ENCODE measurements at places on chromosomes 2 and 18.

- DNase-seq: no peak
Observed at GRCh38 chr18:66316701-66317100, 287.2 kb downstream of the CDH19 start.

DNA sequence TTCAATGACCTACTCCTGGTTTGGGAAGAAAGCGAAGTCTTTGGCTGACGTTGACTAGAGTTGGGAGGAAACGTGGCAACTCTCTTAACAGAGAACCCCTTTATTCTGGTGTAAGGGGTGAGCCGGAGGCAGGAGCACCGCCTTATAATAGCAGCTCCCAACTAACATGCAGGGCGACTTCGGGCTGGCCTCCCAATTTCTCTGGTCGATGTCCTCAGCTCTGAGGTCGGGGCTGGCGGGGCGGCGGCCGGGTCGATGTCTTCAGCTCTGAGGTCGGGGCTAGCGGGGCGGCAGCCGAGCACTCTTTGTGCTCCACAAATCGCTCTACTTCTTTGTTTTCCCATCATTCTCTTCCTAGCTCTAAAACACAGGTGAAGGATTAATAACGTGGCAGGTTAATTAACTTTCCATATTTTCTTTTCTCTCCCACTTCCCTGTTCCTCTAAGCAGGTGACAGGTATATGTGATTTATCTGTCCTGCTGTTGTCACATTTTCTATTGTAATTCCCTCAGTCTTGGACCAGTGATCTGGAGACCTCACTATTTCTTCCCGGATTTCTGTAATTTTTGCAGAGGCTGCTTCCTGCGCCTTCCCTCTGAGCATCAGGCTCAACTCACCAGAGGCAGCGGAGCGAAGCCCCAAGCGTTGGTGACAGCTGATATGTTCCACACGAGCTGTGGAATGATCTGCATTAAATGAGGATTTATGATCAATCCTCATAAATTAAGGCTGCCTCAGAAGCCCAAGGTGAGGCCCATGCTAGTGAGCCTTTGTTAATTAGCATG lies 64.3 kb downstream of the ACKR3 start:
- no peak for DNase-seq

GRCh38 chr18:47996091-47996541 lies 65.7 kb upstream of the SMAD2 start:
- no peak for DNase-seq

GRCh38 chr2:207630491-207630890 lies 5.3 kb upstream of the METTL21A start:
- no peak for DNase-seq

DNA sequence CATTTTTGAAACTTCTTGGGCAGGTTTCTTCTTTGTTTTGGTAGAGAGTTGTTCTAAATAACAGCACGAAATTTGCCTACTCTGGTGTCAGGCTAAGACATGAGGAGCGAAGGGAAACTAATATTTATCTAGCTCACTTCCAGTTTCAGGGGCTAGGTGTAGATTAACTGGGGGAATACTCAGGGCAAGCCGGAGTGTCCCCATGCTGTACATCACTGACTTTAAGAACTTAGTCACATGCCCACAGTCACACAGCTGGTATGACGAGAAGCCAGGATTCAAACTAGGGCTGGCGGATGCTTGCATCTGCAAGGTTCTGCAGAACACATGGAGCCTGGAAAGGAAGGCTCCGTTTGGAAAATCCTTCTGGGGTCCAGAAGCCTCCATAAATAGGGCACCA lies 133.3 kb downstream of the ALPK2 start:
- no peak for DNase-seq

DNA sequence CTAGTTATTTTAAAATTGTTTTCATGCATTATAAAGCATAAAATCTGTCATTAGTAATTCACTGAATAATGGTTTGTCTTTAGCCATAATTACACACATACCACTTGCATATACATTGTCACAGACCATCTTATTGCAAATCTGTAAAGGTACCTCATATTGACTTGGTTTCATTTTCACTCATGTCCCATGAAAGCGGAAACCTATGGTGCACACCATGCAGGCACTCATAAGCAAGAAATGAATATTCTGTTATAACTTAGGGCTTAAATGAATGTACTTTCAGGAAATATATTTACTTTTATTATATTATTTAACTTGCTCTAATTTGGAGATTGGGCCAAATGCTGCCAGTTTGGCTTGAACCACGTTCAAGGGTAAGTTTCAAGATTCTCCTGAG lies 29.2 kb upstream of the STK17B start:
- DNase-seq: no peak

DNA sequence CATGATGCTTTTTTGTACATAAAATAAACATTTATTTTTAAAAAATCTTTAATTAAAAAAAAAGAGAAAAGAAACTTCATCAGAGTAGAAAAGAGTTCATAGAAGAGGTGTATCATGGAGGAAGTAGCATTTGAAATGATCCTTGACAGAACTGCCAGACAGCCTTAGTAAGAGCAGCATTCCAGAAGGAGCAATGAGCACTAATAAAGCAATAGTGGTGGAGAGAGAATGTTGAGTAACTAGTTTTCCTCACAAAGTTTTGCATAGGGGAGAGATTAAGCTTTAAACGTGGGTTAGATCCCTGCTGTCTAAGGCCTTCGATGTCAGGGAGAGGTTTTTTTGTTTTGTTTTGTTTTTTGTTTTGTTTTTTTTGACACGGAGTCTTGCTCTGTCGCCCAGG lies 29.8 kb upstream of the METTL21A start:
- DNase-seq: no peak

- no peak for DNase-seq
Observed at GRCh38 chr18:59423259-59423658, 64.2 kb upstream of the LMAN1 start.

GRCh38 chr2:157174321-157174720 lies 83.2 kb upstream of the GALNT5 start:
- no peak for DNase-seq

DNA sequence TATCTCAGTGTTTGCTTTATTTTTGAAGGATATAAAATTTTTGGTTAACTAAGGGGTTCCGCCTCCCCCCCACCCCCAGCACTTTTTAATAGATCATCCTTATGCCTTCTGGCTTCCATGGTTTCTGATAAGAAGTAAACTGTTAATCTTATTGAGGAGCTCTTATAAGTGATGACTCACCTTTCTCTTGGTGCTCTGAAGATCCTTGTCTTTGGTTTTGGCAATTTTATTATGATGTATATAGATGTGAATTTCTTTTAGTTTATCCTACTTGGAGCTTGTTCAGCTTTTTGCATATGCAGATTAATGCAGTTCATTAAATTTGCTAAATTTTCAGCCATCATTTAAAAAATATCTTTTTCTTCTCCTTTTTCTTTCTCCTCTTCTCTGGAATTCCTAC lies 91.7 kb upstream of the CTAGE1 start:
- DNase-seq: no peak

GRCh38 chr2:64839844-64840243 lies 149.4 kb upstream of the SLC1A4 start:
- no peak for DNase-seq

GRCh38 chr2:100470898-100471514 lies 724 bp downstream of the NMS start:
- no peak for DNase-seq

GRCh38 chr2:119751706-119752105 lies 8.0 kb upstream of the PTPN4 start:
- no peak for DNase-seq

GRCh38 chr2:173590276-173590861 lies 235.7 kb downstream of the CDCA7 start:
- no peak for DNase-seq

- no peak for DNase-seq
Observed at GRCh38 chr2:203021991-203022390, 7.3 kb downstream of the NBEAL1 start.

DNA sequence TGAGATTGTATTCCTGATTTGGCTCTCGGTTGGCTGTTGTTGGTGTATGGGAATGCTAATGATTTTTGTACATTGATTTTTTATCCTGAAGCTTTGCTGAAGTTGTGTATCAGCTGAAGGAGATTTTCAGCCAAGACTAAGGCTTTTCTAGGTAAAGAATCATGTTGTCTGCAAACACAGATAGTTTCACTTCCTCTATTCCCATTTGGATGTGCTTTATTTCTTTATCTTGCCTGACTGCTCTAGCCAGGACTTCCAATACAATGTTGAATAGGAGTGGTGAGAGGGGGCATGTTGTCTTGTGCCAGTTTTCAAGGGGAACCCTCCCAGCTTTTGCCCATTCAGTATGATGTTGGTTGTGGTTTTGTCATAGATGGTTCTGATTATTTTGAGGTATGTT lies 90.4 kb downstream of the CYP26B1 start:
- no peak for DNase-seq

- DNase-seq: no peak
Observed at GRCh38 chr2:45860136-45861121, 209.0 kb downstream of the PRKCE start.

DNA sequence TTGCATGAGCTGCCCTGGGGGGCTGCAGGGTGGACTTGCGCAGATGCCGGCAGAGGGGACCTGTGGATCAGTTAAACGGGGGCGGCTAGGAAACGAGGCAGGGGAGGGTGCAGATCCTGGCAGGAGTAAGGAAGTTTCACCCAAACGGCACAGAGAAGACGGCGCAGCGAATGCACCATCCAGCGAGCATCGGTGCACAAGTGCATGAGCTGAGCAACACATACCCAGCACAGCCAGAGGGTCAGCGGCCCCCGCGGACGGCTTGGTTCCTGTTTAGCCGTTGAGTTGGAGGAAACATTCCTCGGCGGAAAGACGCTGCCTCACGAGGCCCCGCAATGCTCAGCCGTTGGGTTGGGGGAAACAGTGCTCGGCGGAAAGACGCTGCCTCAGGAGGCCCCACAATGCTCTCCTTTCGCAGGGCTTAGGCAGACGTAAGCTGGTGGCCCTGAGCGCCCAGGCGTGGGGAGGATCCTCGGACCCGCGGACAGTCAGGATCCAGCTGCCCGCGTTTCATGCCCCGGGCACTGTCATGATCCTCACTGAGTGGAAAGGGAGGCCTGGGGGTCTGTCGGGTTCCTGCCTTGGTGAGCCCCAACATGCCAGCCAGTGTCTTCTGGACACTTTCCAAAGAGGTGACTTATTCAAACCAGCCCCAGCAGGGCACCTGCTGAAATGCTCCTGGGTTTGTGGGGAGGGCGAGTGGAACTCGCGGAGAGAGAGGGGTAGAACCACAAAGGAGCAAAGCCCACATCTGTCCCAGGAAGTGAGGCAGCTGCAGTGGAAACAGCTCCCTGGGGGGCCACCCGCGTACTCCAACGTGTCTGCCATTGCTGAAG lies 86.3 kb downstream of the NDUFA10 start:
- no peak for DNase-seq

DNA sequence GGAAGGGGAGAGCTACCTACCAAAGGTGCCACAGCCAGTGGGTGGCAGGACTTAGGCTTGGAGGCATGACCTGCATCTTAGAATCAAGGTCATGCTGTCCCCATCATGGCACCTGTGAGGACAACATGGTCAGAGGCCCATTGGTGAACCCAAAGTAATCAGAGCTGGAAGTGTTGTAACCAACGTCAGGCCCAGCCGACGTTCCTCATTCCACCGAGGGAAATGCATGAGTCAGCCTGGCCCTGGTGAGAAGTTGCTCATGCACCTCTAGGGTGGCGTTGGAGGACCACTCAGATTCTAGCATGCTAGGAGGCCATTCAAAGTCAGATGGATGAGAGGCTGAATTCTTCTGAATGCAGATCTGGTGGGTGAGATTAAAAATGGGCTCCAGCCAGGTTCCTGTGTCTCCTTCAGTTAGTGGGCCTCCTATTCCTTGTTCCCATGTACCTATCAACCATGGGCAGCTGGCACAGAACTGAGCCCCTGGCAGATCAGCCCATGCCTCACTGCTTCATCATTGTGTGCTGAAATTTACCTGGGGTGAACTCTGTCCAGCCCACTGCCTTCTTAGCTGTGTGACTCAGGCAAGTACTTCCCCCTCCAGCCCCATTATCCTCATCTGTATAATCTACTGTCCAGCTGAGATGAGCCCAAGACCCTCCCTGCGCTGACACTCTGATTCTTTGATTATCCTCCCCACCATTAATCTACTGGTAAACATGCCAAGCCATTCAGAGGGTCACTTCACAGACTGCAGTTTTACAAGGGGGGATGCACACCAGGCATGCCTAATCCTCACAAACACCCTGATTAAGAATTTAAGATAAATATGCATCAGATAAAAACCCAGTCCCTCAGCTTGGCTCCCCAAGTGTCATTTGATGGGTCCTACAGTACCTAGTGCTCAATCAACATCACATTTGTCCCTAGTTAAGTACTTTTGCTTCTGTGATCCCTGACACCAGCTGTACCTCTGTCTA lies 14.0 kb downstream of the SLC14A2 start:
- DNase-seq: no peak

DNA sequence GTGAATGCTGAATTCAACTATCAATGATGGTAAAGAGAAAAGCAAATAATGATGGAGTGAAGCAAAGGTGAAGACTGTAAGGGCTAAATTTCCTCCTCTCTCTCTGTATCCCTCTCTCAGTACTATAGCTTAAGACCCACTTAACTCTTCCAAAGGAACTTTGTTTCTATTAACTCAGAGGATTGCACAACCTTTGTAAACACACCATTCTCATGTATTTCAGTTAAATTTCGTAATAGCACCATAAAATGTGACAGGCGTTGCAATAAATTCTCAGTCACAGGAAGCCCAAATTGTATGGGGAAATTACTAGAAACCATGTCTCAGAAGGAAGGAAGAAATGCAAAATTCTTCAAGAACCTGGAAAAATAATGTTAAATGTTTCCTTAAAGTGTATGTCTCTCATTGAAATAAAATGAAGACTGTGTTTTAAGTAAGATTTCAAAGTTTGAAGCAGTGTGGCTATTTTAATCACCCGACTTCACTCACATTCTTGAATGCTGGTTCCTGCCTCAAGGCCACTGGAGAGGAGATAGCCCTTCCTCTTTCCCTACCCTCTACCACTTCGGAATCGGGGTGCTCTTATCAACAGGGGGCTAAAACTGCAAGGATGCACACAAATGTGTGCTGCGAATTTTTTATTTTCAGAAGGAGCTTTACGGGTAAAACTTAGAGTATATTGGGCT lies 112.1 kb downstream of the FTCDNL1 start:
- no peak for DNase-seq

GRCh38 chr2:206420721-206421120 lies 22.6 kb upstream of the ADAM23 start:
- DNase-seq: no peak

DNA sequence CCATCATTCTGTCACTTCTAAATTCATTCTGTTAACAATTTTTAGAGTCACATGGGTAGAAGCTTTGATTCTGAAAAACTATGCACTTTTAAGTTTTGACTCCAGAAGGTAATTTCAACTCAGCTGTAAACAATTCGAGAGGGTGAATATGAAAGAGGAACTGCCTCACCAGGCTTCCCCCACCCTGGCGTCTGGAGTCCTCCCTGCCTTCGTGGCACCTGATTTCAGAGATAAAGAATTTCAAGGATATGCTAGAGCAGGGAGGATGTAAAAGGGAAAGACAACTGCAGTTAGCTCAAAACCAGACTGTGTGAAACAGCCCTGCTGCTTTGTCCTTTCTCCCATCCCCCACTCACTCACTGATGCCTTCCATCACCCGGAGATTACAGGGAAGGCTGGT lies 40.7 kb downstream of the ONECUT2 start:
- no peak for DNase-seq

DNA sequence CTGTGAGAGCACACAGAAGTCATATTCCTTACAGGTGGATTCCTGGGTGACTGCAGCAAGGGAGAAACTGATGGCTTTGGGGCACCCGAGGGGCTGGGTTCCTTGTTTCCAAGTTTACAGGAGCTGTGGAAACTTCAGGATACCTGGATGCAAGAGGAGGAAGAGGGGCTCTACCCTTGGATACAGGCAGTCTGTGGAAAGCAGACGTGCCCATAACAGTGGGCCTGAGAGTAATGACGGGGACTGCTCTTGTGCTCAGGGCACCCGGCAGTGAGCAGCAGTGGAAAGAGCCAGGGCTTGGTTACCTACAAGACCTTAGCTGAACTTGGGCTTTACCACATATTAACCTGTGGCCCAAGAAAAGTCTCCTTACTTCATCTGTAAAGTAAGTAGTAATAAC lies 102.2 kb upstream of the TGFA start:
- no peak for DNase-seq

All from effector memory CD4-positive, alpha-beta T cell (primary cell).